ENCODE measurements at places on chromosomes 7 and 10.

- peak; percentile 99 for DNase-seq
Measured at GRCh38 chr7:142461437-142461836, 203.6 kb upstream of the PRSS58 start.

GRCh38 chr10:102610441-102610887, 33.8 kb upstream of the TRIM8 start:
- no peak for DNase-seq

DNA sequence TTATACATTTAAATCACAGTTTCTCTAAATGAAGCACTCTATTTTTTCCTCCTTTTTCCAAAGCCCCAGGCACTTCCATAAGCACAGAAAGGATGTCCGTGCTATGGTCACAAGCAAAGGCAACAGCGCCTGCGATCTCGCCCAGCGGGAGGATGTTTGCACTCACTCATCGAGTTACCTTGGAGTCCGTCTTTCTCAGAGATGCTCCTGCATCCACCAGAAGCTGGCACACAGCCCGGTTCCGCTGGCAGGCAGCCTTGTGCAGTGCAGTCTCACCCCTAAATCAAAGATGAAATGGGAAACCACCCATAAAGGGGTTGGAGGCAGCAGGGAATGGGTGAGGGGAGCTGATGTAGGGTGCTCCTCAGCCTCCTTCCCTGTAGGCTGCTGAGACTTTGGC, 51.9 kb upstream of the PTN start:
- no peak for DNase-seq

GRCh38 chr10:104429846-104430245, 76.2 kb downstream of the CFAP58 start:
- no peak for DNase-seq

GRCh38 chr7:26930201-26930600, 65.8 kb upstream of the SKAP2 start:
- no peak for DNase-seq

GRCh38 chr7:110387689-110388088, 703.2 kb upstream of the LRRN3 start:
- DNase-seq, result no peak

- peak; percentile 81 for DNase-seq
Measured at GRCh38 chr10:125982260-125982948, 86.0 kb downstream of the FANK1 start.

GRCh38 chr10:77494327-77494726, 143.3 kb downstream of the KCNMA1 start:
- DNase-seq, result peak; percentile 73

DNA sequence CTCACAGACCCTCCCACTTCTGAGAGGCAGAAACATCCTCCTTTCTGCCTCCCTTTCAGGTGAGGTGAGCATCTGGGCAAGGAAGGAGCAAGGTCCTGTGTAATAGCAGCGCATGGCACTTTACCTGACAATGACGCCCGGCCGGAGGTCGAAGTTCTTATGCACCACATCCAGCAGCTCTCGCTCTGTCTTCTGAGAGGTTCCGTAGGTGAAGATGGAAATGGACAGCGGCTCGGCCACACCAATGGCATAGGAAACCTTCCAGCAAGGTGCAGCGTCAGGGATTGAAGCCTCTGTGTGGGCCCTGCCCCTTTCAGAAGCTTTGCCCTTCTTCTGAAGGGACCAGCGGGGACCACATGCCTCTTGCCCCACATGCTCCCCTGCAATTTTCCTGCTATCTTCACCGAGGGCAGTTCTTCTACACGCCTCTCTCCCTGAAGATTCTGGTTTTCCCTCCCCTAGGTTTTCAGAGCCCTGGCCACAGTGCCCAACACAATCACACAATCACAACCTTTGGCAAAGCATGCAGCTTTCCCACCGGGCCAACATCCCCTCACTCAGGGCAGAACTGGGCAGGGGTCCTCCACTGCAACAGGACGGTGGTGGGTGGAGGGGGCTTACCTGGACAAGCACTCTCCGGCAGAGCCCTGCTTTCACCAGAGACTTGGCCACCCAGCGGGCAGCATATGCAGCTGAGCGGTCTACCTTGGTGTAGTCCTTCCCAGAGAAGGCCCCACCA, 14.9 kb downstream of the MAT1A start:
- no peak for DNase-seq

DNA sequence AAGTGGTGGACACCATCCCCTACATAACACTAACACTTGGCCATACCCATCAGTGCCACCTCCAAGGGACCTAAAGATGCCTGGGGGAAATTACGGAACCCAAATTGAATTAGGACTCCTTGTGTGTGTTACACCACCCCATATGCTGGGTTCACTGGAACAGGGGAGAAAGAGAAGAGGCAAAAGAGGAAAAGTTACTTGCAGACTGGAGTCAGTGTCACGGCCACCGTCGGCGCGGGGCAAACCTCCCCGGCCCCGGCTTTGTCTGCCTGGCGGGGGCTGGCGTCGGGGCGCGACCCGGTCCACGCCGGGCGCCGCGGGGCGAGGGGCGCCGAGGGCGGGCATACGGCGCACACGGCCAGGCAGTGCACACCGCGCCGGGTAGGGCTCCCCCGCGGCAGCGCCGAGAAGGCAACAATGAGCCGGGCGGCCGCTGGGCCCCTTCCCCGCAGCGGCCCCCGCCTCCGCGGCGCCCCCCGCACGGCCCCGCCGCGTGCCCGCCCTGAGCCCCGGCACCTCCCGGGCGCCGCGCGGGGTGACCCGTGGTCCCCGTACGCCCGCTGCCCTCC, 171.1 kb downstream of the FAM107B start:
- DNase-seq, result no peak

GRCh38 chr7:87213811-87214210, 5.7 kb downstream of the TMEM243 start:
- peak; percentile 72 for DNase-seq

- DNase-seq, result no peak
Measured at GRCh38 chr10:61910894-61911293, 9.4 kb downstream of the ARID5B start.

- no peak for DNase-seq
Measured at GRCh38 chr7:32169228-32169627, 99.0 kb upstream of the PDE1C start.

- DNase-seq, result no peak
Measured at GRCh38 chr7:32532086-32532485, 36.8 kb downstream of the AVL9 start.

DNA sequence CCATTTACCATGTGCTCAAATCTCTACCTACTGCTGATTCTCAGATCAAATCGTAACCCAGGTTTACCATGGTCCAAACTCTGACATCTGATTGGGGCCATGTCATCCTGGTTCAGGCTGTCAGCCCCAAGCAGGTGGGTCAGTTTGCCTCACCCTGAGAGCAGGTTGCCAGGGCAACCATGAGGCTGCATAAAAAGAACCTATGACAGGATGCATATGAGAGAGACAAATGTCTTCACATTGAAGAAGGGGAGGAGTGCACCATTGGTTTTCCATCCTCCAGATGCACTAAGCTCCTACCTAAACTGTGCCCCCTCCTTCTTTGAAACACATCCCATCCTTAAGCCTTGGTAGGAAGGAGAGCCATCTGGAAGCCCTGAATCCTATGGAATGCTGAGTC, 10.2 kb downstream of the PRSS1 start:
- DNase-seq, result no peak

DNA sequence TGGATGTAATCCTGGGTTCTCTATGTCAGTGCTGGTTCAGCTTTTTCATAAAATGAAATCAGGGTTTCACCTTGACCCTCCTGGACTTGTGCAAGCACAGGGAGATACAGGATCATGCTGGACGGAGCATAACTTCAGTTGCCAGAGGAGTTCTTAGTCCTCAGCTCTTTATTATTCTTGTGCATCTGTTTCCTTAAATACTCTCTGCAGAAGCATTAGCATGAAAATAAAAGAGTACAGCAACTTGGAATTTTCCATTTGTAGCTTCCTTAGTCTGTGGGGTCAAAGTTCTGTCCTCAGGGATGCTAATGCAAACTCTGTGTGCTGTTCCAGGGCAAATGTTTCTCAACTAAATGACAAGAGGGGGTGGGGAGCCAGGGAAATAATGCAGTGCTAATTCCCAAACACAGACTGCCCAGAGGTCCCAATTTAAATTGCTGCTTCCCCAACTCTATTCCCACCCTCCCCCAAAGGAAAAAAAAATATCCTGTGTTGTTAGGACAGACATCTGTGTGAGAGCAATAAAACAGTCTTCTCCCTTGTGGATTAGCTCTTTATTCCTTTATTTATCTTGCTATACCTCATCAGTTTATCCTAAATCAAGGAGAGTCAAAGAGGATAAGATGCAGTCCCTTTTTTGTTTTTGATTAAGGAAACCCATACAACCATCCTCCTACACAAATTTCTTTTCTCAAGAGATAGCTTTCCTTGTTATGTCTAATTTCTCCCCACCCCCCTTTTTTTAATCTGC, 905.0 kb downstream of the LRMDA start:
- DNase-seq, result peak; percentile 14

- no peak for DNase-seq
Measured at GRCh38 chr7:151971829-151972228, 15.6 kb downstream of the GALNTL5 start.

- no peak for DNase-seq
Measured at GRCh38 chr7:86149024-86149665, 494.6 kb upstream of the GRM3 start.

Measured in fibroblast of skin of scalp (primary cell).